ENCODE measurements at places on chromosomes 12 and 14.

GRCh38 chr14:58662018-58662417, 24.3 kb downstream of the DACT1 start:
- no peak for DNase-seq

DNA sequence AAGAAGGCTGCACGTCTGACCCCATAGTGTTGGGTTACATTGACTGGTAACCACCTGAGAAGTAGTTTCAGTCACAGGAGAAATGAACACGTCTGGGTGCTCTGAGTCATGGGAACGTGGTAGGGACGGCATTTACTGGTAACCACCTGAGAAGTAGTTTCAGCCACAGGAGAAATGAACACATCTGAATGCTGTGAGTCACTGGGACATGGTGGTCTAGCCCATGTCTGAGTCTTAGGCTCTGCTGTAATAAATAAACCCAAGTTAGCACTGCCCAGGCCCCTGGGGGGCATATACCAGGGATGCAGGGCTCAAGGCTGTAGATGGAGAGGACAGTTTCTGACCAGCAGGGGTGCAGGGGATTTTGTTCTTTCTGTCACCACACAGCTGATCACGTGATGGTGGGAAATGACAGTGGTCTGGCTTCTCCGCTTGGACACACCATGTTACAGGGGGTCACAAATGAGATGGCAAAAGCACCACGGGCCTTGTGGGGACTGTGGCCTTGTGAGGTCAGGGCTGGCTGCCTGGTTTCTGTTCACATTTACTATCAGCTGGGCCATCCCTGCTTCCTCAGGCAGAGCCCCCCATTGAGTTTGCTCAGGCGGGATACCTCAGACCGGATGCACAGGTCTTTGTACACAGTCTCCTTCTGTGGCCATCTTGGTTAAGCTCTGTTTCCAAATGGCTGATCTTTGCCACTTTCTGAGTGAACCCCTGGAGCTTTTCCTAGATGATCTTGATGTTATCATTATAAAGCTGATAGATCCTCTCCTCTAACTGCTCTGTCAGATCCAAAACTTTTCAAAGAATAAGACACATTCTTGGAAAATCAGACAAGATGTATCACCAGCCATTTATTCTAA, 9.8 kb upstream of the C12orf42 start:
- DNase-seq = no peak

- DNase-seq = peak; percentile 68
These were observed 5.6 kb upstream of the CRIP1 start for GRCh38 chr14:105480807-105481801.

DNA sequence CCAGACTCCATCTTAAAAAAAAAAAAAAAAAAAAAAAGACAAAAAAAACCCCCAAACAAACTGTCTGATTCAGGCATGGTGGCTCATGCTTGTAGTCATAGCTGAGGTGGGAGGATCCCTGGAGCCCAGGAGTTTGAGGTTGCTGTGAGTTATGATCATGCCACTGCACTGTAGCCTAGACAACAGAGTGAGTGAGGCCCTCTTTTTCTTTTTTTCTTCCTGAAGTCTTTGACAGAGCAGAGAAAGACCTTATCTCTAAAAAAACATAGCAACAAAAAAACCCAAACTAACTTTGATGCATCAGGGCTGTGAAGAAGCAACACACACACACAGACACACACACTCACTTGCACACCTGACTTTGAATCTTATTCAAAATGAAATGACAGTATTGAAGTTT, 7.7 kb upstream of the AMN1 start:
- DNase-seq = no peak

DNA sequence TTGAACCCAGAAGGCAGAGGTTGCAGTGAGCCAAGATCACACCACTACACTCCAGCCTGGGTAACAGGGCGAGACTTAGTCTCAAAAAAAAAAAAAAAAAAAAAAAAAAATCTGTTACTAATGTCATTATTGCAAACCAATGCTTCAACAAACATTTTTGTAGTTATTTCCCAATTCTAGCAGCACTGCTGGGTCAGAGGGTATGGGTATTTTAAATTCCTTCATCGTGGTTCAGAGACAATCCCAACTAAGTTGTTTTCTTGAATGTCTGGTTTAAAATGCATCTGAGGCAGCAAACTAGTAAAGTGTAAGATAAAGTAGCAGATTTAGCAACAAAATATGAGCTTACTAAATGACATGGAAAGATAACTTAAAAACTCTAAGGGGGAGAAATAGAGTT, 65.6 kb downstream of the FERMT2 start:
- DNase-seq = no peak

DNA sequence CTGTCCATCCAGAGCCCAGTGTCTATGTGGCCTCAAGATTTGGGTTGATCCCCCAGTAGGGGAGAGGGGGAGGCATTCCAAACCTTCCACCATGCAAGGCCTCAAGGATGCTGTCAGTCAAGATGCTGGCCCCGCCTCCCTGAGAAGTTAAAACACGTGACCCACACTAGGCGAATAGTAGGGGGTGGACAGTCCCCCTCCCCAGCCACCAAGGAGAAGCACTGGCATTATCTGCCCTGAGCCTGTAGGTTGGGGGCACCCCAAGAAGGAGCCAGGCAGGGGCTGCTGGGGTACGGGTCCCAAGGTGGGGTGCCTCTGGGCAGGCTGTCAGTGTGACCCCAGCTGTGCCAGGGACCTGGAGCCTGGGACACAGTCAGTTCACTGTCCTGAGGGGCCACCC, 2.3 kb downstream of the SLC25A29 start:
- DNase-seq = no peak

GRCh38 chr12:129550353-129550752, 353.5 kb downstream of the TMEM132D start:
- no peak for DNase-seq

DNA sequence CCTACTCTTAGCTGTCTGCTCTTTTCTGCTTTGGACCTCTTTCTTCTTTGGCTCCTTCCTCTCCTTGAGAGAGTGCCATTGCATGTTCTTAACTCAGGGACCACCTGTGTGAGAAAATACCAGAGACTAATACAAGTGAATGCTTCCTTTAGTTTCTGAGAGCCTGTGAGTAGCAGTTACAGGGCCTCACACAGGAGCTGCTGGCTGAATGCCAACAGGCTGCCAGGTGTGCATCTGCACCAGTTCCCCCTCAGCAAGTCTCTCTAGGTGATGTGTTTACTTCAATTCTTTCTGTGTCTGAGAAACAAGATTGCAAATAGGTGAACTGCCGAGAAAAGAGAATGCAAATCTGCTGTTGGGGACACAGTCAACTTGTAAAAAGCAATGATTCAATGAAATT, 108.2 kb downstream of the STXBP6 start:
- no peak for DNase-seq

- DNase-seq = no peak
These were observed 501.9 kb downstream of the TRHDE start for GRCh38 chr12:72774023-72774422.

- DNase-seq = no peak
These were observed 363 bp upstream of the LMO3 start for GRCh38 chr12:16606201-16606849.

DNA sequence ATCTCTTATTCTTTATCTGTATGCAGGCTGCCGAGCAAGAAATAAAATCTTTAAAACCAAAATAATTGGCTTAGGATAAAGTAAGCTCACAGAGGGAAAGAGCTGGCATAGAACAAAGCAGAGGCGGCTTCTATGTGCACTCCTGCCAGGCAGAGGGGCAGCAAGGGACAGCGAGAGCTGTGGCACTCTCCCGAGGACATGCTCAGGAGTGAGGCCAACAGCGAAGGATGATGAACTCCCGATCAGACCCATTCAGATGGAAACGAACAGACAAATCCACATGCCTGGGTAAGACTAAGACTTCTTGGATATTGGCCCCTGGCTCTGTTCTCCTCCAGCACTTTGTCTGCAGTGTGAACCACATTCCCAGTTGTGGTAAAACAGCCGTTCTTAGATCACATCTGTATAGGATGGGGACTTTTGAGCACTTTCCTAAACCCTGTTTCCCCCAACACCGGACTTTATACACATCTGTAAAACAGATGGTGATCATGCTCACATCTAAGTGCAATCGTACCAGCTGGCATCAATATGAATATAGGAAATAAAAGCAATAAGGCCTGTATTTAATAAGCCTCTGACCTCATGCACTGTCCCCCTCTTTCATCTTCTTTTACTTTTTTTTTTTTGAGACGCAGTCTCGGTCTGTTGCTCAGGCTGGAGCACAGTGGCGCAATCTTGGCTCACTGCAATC, 134.1 kb downstream of the PPM1H start:
- DNase-seq = no peak

GRCh38 chr12:29530436-29530835, 33.0 kb upstream of the OVCH1 start:
- DNase-seq = no peak

- no peak for DNase-seq
These were observed 51.4 kb downstream of the WASHC3 start for GRCh38 chr12:102010265-102010994.

DNA sequence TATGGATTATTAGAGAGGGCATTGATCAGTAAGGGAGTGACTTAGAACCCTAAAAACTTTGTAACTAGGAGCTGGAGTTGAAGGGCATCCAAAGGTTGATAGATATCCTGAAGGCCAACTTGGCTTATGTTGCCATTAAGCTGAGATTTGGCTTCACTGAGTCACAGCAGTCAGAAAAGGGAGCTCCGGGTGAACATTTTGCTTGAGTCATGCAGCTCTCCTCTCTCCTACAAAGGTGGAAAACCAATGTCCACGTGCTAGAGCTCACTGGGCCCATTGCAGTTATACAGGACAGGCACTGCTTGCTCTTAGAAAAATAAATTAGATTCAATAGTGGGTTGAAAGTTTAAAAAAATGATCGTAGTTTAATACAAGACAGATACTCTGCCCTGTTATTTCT, 87.3 kb upstream of the LRIG3 start:
- DNase-seq = no peak

DNA sequence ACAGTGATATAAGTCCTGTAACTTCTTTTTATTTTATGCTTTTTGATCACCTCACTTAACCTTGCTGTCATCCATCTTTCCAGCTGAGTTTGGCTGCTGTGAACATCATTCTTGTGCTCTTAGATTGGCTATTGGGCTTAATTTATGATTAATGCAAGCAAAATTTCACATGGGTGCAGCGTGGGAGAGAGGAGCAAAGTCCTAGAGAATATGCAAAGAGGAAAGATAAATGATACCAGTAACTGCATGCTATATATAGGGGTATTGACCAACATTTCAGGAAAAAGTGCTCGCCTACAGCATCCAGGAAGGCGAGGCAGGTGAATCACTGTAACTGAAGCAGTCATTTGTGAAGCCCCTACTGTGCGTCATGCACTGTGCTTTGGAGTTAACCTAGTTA, 153.1 kb downstream of the TMTC2 start:
- DNase-seq = no peak

DNA sequence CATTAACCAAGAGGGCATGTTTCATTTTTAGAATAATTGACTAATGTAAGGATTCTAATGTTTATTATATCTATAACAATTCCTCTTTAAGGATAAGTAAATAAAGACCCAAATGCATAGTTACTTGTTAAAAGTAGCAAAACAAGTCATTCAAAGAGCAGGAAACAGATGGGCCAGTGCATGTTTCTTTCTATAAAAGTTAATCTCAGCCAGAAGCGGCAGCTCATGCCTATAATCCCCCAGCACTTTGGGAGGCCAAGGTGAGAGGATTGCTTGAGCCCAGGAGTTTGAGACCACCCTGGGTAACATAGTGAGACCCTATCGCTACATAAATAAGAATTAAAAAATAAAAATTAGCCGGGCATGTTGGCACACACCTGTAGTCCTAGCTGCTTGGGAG, 391.0 kb upstream of the RGS6 start:
- no peak for DNase-seq

DNA sequence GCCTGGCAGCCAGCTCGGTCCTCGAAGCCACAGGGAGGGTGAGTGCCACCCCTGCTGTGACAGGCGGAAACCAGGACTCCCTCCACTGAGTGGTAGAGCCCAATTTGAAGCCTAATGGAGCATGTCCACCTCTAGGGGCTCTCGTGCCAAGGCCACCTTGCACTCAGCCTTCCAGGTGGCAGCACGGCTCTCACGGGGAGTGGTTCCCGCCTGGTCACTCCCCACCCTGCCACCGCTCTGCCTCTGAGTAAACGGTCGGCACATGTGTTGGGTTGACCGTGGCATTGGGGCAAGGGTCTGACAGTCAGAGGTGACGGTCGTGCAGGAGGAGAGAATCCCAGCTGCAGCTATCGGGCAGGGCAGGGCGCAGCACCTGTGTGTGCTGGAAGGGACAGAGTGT, 34.8 kb downstream of the IL31 start:
- DNase-seq = no peak

DNA sequence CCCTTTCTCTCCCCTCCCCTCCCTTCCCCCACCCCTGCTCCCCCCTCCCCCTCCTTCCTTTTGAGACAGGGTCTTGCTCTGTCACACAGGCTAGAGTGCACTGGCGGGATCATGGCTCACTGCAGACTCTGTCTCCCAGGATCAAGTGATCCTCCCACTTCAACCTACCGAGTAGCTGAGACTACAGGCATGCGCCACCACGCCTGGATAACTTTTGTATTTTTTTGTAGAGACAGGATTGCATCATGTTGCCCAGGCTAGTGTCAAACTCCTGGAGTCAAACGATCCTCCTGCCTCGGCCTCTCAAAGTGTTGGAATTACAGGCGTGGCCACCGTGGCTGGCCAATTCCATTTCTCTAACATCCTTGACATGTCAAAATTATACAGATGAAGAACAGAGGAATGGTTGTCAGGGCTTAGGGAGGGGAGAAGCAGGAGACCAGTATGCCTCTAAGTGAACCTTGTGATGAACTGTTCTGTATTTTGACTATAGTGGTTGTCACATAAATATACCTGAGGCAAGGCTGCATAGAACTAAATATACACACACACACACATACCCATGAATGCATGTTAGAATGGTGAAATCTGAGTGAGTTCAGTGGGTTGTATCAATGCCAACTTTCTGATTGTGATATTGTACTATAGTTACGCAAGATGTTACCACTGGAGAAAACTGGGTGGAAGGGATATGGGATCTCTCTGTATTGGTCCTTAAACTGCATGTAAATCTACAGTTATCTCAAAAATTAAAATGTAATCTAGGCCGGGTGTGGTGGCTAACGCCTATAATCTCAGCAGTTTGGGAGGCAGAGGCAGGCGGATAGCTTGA, 3.6 kb upstream of the CFAP73 start:
- no peak for DNase-seq

DNA sequence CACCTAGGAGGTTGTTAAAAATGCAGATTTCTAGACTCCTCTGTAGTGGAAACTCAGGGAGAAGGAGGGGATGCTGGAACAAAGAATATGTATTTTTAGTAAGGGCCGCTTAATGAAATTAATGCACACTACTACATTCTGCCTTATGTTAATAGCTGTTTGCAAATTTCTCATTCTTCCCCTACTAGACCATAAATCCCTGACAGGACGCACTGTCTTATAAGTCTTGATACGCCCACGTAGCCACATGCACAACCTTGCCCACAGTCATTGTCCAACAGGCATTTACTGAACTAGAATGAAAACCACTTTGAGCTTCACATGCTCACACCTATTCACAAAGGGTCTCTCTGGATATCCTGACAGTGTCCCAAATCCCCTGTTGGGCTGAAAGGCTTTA, 10.5 kb downstream of the KRT2 start:
- no peak for DNase-seq

DNA sequence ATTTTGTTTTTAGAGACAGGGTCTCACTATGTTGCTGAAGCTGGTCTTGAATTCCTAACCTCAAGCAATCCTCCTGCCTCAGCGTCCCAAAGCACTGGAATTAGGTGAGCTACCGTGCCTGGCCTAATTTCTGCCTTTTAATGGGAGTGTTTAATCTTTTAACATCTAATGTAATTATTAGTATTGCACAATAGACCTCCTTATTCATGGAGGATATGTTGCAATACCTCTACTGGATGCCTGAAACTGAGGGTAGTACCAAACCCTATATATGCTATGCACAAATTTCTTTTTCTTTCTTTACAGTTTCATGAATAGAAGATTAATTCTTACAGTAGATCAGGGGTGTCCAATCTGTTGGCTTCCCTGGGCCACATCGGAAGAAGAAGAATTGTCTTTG, 47.8 kb downstream of the MYRFL start:
- DNase-seq = no peak
